ENCODE measurements at places on chromosomes 4 and X.
A peak's percentile ranks its signal among the peaks of the same experiment; 100 is the strongest.

GRCh38 chr4:184103527-184104264 lies 114.0 kb downstream of the ENPP6 start:
- no peak for DNase-seq

GRCh38 chr4:114072781-114073180 lies 93.3 kb upstream of the ARSJ start:
- no peak for DNase-seq

DNA sequence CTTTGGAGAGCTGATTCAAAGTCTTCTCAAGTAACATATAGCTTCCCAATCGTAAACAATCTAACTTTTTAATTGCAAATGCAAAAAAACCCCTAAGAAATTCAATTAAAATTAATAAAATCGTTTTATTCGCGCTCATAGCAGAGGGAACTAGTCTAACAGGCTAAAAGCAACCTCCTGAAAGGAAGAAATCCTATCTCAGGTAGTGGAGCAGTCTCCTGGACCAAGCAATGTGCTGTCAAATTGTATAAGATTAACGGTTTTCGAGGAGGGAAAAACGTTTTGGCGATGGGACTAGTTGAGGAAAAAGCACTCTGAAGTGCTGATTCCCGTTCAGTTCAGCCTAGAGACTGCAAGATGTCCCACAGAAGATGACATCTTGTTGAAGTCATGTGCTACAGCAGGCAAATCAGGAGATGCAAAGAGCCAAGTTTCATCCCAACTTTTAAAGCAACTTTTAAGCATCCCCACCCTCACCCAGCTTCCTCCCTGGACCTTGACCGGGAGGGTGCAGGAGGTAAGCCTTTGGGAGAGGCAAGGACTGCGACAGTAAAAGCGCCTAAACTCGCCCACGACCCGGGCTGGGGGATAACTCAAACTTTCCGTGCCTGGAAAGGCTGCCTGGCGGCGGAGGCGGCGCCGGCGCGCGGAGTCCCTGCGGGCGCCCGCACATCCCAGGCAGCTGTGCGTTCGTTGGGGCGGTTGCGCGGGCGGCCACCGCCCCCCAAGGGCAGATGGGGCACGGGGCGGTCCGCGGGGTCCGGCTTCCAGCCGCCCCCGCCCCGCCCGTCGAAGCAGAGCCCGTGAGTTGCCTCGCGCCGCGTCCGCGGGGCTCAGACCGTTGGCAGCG lies 784 bp downstream of the MAP7D3 start:
- peak; percentile 2 for DNase-seq

DNA sequence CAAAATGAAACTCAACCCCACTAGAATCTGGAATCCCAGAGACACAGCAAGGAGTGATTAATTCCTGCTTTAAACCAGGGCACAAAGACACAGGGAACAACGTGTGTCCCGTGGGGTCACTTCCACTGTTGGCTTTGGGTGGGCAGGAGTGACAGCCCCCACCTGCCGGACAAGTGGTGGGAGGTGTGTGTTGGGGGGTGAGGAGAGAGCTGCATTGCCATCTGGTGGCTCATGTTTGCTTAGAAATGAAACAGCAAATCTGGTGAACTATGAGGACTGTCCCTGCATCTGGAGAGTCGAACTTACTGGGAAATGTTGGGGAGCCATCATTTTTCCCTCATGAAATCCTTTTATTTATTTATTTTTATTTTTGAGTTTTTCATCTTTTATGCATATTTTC lies 75.9 kb upstream of the AFAP1 start:
- DNase-seq = no peak

DNA sequence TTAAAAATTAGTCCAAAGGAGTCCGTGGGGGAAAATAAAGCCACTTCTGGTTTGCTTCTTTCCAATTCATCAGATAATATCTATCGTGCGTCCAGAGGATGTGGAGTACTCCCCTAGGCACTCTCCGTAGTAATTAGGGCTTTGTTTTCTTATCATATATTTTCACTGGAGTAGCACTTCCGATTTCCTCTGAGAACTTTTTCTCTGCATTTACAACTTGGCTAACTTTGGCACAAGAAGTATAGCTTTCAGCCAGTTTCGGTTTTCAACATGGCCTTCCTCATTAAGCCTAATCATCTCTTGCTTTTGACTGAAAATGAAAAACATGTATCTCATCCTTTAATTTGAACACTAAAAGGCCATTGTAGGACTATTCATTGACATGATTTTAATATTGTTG lies 80.5 kb downstream of the CASP3 start:
- DNase-seq = no peak

- DNase-seq = no peak
These were observed 171.6 kb downstream of the PCDH10 start for GRCh38 chr4:133320576-133321170.

DNA sequence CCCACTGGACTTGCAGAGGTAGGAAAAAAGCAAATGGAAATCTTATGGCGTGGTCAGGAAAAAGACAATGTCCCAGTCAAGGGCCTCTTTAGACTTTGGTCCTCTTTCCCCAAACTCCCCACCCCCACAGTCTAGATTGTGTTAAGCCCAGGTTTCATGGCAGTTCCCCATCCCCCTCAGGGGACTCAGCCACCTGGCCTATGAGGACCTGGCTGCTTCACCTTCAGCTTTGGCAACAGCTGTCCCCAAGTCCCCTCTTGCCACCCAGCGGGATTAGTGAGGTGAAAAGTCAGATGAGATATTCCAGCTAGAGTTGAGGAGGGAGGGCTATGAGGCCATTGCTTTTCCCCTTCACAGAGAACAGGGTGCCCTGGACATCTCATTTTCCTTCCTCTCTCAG lies 457 bp downstream of the RIPPLY1 start:
- DNase-seq = no peak

- DNase-seq = no peak
These were observed 74.6 kb upstream of the FAAH2 start for GRCh38 chrX:57211906-57212305.

Data from T-helper 9 cell (primary cell).